Cardiac septum (tissue), 1 donor: ENCODE measurements at places on chromosomes 16 and 17.

DNA sequence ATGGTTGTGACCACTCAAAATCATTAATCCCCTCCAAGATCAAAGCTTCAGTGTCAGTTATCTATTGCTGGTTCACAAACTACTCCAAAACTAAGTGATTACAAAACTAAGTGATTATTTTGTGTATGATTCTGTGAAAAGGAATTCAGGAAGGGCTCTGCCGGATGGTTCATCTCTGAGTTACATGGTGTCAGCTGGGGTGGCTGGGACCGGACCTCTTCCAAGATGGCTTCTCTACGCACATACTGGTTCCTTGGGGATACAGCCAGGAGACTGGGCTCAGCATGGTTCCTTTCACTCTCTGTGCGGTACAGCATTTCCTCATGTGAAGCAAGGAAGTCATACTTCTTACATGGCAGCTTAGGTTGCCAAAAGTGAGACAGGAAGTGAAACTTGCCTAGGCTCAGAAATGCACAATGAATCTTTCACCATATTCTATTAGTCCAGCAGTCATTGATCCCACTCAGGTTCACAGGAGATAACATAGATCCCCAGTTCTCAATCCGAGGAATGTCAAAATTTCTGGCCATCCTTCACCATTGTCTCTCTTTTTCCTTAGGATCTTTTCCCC lies 97.9 kb upstream of the IRX6 start:
- no peak for DNase-seq

DNA sequence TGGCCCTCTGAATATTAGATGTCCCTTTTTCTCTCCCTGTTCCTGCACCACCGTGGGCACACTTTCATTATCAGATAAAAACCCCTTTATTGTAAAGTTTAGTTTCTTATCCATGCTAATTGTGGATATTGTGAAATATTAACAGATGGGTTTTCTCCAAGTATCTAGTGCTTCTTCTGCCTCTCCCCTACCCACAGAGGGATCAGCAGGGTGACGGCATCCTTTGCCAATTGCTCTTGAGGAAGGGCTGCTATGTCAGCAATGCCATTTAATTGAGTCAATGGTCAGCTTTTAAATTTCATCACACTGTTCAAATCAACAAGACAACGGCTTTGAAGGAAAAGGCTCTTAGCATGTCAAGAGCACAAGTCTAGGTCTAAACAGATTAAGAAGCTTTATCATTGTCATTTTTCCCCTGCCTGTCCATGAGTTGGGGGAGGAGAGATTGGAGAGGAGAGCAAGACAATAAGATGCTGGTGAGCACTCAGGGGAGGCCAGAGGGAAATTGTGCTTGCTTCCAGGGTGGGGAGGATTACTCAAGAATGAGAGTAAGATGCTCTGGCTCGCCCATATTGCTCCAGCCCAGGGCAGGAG lies 443.0 kb upstream of the CCL2 start:
- no peak for DNase-seq

GRCh38 chr16:75007443-75007842 lies 8.6 kb downstream of the ZNRF1 start:
- no peak for DNase-seq

GRCh38 chr17:37489197-37490001 lies at the start of gene DUSP14:
Gene DUSP14, plus strand, starts transcription at chr17:37489891. Its CDS starts 22,382 bp downstream, at chr17:37512273.
- DNase-seq = peak; percentile 85

GRCh38 chr16:29645694-29646187 lies 17.3 kb upstream of the SPN start:
- DNase-seq = no peak

GRCh38 chr16:81067166-81067565 lies 9.9 kb downstream of the C16orf46 start:
- no peak for DNase-seq

DNA sequence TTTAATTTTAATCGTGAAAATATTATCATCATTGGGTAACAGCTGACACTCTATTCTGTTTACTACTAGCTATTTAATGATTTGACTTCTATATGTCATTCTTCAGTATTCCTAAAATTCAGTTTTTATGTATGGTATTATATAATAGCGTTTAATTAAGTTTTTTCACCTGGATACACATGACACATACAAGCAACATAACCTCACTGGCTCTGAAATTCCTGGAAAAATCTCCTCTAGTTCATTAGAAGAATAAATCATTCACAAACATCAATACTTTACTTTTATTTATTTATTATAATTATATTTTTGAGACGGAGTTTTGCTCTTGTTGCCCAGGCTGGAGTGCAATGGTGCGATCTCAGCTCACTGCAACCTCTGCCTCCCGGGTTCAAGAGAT lies 44.0 kb downstream of the AKAP10 start:
- no peak for DNase-seq

DNA sequence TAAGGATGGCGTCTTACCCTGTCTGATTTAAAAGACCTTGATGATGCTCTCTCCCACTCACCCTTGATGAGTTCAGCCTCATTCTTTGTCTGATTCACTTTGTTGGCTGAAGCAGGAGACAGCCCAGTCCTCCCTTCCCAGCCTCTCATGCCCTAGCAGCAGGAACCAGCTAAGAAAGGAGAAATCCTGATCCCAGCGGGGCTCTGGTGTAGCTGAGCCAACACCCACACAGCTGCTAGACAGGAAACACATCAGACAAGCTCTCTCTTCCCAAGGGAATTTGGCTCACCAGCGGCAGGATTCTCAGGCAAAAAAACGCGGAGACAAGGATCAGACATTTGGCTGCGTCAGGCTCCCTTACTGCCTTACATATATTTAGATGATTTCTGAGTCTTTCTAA lies 211.5 kb downstream of the CDH11 start:
- DNase-seq = peak; percentile 79

GRCh38 chr17:59764292-59764741 lies 56.9 kb downstream of the VMP1 start:
- no peak for DNase-seq

GRCh38 chr17:2419486-2419885 lies 18.6 kb upstream of the MNT start:
- no peak for DNase-seq

- no peak for DNase-seq
Measured at GRCh38 chr17:6231465-6231864, 161.3 kb downstream of the WSCD1 start.

- peak; percentile 69 for DNase-seq
Measured at GRCh38 chr17:40112718-40113109, 9.1 kb upstream of the MSL1 start.

DNA sequence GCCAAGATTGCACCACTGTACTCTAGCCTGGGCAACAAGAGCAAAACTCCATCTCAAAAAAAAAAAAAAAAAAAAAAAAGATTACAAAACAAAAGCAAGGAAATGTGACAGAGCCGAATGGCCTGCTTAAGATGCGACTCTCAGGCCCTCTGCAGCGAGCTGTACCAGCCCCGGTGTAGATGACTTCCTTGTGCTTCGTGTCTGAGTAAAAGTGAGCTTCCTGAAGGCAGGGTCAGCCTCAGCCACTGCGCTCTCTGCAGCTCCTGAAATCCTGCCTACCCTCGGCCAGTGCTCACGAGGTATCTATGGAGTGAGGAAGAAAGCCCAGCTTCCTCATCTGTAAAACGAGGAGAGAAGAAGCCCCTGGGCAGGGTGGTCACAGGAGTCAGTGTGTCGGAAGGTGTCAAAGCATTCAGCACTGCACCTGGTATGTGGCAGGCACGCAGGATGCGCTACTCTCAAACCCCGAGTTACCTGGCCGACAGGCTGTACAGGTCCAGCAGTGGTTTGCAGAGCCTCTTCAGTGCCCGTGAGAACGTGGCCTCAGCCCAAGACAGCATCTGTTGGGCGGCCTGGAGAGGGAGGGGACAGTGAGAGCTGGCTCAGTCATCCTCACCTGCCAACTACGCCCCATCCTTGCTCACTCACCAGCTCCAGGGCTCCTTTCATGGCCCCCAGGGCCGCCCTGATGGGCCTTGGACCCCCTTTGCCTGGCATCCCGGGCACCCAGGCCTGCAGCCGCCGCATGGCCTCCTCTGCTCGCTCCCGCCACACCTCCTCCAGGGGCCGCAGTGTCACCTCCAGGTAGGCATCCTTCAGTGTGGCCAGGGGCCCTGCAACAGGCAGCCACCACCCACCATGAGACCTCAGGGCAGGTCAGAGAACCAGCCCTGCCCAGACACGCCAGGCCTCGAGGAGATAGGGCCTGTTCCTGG lies 44.6 kb downstream of the RMI2 start:
- no peak for DNase-seq

GRCh38 chr17:49343273-49343672 lies 18.8 kb downstream of the ZNF652 start:
- no peak for DNase-seq

DNA sequence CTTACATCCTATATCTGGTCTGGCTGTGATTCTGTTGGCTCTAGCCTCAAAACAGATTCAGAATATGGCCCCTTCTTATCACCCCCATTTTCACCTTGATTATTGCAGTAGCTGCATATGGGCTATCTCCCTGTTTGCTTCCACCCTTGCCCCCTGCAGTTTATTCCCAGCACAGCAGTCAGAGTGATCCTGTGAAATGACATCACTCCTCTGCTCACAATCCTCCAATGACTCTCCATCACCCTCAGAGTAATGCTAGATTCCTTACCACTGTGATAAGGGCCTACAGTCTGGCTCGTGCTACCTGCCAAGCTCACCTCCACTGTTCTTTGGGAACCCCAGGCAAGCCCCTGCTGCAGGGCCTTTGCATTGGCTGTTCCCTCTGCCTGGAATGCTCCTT lies 92.5 kb downstream of the ASIC2 start:
- DNase-seq = no peak

DNA sequence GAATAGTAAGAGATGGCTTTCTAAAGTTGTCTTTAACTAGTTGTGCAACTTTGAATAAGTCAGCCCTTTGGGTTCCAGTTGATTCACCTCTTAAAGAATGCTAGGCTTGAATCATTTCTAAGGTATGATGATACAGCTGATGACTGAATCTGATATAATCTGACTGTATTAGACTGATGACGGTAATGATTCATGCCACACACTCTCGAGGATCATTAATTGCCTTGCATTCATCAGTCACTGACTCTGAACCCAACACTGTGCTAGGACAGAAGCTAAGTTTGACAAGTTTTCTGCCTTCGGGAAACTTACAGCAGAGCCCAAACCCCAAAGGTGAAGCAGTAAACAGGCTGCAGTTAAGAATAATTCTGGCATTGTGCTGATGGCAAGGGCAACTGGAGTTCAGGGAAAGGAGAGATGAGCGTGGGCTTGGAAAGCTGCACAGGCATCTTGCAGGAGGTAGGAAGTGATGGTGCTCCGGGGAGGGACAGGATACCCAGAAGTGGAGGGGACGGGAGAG lies 25.8 kb downstream of the ASIC2 start:
- DNase-seq = no peak

GRCh38 chr17:66614469-66614868 lies 220.4 kb upstream of the CACNG5 start:
- DNase-seq = no peak

GRCh38 chr17:61474235-61474927 lies 22.2 kb downstream of the TBX4 start:
- DNase-seq = peak; percentile 24

DNA sequence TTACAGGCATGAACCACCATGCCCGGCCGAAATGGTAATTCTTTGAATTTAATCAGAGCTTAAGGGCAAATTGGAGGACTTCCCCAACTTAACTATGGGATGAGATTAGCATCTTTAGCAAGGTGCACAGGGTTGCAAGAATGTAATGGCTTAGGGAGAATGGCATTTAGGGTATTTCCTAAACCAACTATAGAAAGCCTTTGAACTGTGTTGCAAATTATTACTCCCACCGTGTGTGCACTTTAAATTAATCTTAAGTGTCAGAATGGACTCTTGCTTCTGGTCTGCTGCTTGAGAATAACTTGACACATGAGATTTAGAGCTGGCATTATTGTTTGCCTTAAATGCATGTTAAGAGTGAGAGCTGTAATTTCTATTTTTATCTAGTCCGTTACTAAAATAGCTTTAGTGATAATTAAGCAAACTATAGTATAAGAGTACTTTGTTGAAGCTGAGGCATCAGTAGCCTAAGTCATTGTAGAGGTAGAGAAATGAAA lies 59.8 kb downstream of the TUBD1 start:
- DNase-seq = no peak

GRCh38 chr16:86431540-86431939 lies 78.8 kb upstream of the FOXF1 start:
- no peak for DNase-seq

DNA sequence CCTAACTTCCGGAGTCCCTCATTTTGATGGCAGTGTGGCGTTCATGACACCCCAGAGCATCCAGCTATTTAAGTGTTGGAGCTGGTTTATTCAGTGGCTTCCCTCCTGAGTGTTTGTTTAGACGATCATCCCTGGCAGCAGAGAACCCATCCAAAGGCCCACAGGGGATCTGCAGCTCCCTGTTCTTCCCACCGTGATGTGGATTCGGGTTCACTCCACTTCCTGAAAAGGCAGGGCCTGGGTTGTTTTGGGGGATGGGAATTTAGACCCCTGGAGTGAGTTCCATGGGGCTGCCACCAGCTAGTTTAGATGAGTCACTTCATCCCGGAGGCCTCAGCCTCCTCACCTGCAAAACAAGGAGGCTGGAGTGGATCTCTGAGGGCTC lies 2.3 kb downstream of the KSR1 start:
- no peak for DNase-seq

- no peak for DNase-seq
Measured at GRCh38 chr17:22310717-22311686, 618.7 kb downstream of the KCNJ18 start.

DNA sequence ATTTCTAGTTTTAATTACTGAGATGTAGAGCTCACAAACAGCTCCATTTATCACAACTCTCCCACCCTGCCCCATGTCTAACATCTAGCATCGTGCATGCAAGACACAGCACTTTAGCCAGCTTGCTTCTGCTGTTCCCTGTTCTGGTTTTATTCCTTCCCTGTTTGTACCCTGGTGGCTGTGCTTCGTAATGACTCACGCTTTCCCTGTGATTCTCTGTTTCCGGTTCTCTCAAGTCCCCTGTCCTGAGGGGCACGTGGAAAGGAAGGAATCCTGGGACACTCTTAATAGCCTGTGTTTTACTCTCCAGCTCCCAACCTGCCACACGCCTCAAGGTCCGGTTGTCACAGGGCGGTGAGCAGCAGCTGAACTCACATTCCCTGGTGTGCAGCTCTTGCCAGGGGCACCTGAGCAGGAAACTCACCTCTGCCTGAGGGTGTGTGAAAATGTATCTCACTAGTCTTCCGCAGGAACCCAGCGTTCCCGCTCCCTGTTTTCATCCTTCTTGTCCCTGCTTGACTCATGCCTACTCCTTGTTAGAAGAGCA lies 10.6 kb downstream of the SHISA6 start:
- DNase-seq = no peak

GRCh38 chr16:2246301-2246885 lies 5.0 kb downstream of the ECI1 start:
- DNase-seq = no peak

GRCh38 chr17:76524598-76525512 lies 12.7 kb downstream of the CYGB start:
- peak; percentile 77 for DNase-seq

GRCh38 chr16:75252049-75252864 lies 833 bp upstream of the BCAR1 start:
- no peak for DNase-seq

DNA sequence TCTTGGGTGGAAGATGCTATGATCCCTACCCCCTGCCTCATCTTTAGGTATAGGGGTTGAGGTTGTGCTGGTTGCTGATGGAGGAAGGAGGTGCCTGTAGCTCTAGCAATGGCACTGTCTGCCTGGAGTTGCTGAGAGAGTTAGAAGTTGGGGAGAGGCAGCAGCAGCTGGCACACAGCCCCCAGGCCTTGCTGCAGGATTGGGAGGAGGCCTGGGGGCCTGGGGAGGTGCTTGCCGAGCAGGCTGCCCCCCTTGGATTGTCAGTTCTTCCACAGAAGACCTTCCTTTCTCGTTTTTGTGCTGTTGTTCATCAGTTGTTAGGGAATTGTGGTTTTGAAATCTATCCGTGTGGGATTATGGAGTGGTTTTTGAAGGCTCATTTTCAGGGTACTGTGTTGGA lies 52.9 kb downstream of the SEC14L1 start:
- DNase-seq = no peak

GRCh38 chr16:86362155-86362849 lies 148.0 kb upstream of the FOXF1 start:
- no peak for DNase-seq
